ENCODE measurements at places on chromosomes 1 and 21.

GRCh38 chr1:5847013-5847659, 145.1 kb downstream of the NPHP4 start:
- no peak for DNase-seq

DNA sequence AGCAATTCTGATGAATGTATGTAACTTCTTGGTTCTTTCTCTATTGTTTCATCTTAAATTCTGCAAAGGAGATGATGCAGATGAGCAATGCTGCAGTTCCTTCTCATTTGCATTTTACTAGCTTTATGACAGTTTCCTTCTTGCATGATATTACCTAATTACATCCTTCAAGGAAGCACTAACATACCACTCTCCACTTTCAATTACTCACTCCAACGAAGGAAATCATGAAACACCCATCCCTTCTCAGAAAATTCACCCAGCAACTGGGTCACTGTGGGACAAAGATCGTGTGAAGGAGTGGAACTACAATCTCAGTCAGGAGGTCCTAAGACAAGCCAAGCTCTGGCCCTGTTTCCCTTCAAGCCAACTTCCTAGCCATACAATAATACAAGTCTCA, 142.3 kb downstream of the CHD1L start:
- DNase-seq = no peak

- DNase-seq = no peak
These were observed 57.0 kb downstream of the YARS1 start for GRCh38 chr1:32759997-32760623.

DNA sequence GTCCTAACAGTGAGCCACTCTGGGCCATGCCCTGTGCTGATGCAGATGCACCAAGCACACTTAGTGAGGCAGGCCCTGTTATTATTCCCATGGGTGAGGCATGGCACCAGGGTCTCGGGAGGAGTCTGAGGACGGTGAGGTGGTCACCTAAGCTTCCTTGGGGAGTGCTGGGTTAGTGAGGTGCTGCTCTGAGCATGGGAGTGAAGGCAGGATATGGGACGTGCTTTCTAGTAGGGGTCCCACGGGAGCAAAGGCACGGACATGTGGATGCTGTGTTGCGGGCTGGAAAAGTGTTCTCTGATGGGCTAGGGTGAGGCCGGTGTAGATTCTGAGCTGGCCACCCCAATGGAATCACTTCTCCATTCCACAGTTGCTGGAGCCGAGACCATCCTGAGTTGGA, 77.5 kb upstream of the CSF3R start:
- DNase-seq = no peak

- no peak for DNase-seq
These were observed 22.9 kb downstream of the LRIG2 start for GRCh38 chr1:113095790-113096455.

DNA sequence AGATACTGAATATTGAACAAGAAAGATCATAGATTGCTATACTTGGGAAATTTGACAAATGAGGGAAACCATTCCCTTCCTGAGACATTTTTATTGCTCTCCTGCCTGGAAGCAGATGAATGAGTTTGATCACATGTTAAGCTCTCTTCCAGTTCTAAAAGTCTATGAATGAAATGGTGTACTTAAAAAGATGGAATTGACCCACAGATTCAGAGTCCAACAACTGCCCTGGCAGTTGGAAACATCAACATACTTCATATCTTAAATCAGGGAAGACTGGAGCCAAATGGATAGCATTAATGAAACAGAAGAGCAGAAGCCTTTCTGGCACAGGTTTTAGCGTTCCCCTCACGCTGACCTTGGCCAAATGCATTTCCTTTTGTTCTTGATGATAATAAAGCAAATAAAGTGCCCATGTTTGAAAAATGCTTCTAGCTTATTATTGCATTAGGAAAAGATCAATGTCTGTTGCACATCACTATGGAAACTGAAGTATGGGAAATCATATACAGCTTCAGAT, 142.6 kb downstream of the ESRRG start:
- no peak for DNase-seq

DNA sequence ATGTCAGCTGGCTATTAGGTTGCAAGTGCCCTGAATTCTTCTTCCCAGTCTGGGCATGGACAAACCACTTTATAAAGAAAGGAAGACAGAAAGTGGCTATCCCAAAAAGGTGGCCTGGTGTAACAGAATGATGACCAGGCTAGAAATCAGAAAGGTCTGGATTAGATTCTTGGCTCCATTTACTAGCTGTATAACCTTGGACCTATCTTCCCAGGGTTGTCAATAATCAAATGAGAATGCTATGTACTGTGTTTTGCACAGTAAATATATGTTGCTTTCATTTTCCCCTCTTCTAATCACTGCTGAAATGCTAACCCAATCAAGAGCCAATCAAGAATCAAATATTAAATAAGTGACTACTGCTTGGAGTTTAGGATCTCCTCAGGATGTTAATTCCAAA, 20.4 kb downstream of the RNF19B start:
- DNase-seq = no peak

DNA sequence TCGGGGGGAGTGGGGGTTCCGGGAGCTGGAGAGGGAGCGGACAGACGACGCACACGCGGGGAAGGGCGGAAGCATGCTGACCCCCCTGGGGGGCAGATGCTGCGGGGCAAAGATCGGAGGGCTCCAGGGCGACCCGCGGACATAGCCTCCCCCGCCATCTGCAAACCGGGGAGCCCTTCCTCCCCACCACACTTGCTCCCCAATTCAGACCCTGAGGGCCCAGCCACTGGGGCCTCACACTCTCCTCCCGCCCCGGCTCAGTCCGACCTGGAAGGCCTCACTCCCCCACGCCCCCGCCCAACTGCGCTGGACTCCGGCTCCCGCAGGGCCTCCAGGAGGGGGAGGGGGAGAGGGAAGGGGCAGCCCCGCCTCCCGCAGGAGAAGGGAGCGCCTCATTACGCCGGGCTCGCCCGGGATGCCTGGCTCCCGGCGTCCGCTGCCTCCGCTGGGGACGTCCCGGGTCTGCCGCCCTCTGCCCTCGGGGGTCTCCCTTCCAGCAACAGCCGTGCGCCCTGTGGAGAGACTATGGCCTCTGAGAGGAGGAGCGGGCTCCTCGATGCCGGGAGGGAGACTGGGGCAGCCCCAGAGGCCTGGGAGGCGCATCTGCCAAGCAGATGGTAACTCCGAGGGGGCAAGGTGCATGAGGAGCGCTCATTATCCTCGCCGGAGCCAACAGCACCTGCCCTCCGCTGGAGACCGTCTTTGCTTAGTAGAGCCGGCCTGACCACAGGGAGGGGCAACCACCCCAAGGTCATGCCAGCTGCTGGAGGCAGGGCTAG, 636 bp upstream of the CAMK2N1 start:
- DNase-seq = no peak

GRCh38 chr1:30117685-30118084, 605.7 kb downstream of the MATN1 start:
- DNase-seq = no peak

DNA sequence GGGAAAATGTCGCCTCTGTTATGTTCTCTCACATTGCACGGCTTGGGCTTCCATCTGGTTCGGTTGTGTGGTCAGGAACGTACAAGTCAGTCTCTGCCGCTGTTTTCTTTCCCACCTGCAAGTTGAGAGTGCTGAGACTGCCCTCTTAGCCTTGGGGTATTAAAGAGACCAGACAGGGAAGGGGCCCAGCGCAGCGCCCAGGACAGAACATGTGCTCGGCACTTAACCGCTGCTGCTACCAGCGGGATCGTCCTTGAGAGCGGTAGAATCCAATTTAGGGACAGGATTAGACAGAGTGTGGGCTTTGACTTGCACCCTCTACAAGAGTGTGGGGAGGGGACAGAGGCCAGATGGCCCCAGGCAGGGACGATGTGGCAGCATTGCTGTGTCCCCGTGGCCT, 17.7 kb upstream of the AGPAT3 start:
- DNase-seq = no peak

DNA sequence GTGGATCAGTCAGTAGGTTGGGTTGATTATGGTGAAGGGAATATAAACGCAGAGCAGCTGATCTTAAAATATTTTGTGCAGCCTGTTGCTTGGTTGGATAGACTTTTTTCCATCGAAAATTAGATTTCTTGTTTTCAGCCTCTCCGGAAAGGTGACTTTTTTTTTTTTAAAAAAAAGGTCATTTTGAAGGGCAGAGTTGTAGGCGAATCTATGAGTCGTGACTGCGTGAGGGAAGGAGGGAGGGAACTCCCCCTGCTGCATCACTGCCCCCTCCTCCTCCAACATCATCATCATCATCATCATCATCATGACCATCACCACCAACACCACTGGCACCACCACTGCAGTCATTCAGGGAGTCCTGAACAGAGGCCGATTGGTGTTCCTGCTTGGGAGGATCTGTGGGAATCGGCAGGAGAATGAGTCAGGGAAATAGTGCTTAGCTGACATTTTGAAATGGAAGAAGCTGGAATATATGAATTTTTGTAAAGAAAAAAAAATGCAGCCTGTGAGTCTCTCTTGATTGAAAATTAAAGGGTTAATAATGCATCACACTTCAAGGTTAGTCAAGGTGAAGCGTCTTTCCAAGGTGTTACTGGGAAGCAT, 1.2 kb downstream of the ATP1B1 start:
- DNase-seq = no peak

GRCh38 chr1:54266195-54266594, 66.2 kb downstream of the MRPL37 start:
- no peak for DNase-seq

DNA sequence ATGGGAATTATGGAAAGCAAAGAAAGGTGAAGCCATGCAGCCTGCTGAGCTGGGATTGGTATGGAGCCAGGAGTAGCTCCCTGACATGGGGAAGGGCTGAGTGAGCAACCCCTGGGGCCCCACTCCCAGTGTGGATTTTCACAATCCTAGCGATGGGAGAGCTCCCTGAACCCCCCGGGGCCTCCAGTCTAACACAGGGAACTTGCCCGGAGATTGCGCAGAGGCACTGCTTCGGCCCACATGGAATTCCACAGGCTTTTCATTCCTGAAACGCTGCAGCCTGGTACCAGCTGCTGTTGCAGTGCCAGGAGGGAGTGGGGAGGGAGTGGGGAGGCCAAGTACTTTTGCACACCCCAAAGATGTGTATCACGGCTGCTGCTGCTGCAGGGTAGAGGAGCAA, 110.4 kb upstream of the C21orf91 start:
- DNase-seq = no peak

DNA sequence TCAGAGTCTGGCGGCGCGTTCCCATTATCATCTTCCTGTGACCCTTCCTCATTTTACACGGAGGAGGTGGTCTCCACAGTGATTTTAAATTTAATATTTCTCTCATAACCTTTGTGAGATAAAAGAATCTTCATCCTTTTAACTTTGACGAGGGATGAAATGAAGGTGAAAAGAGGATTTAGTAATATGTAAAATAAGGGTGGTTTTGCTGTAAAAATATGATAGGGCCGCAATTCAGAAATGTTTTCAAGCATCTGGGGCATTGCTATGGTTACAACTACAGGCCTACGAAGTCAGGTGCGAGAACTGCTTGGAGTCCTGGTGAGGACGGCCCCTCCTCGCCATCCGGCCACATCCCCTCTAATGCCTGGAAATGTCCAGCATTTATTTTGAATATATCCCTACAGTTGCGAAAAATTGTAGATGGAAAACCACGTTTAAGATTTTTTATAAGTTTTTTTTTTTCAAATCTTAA, 422 bp upstream of the RSBN1 start:
- DNase-seq = no peak

DNA sequence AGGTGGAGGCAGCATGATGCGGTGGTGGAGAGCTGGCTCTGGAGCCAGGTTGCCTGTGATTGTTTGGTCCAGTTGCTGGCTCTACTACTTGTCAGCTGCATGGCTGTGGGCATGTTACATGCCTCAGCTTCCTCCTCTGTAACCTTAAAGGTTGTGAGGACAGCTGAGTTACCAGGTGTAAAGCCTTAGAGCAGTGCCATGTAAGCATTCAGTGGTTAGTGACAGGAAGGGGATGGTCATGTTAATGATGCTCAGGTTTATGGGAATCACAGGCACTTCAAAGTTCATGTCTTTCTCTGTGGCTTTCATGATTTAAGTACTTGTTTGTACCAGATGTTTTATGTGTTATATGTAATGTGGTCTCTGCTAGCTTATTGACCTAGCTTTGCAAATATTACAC, 32.6 kb downstream of the PTGFRN start:
- DNase-seq = no peak

DNA sequence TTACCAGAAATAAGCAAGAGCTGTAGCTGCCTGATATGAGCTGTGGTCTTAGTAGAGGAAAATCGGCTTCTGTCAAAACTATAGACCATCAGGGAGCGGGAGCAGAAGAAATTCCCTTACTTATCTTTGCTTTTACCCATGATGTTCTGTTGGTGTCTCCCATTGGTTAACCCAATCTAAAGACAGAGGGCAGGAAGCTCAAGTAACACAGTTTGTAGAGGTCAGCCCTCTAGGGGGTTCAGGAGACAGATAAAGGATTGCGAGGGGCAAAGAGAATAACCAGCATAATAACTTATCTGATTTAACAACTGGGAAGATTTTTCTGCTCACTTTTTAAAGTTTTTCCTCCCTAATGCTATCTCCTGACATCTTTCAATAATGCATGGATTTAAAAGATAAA, 142.4 kb downstream of the NTMT2 start:
- DNase-seq = no peak

Measured in BJ (cell line).